ENCODE measurements at places on chromosomes 1 and 21. TPM values are rescaled to one million over a fixed set of nuclear protein-coding genes. Genes with fewer than 3 reads are reported as not detected.

DNA sequence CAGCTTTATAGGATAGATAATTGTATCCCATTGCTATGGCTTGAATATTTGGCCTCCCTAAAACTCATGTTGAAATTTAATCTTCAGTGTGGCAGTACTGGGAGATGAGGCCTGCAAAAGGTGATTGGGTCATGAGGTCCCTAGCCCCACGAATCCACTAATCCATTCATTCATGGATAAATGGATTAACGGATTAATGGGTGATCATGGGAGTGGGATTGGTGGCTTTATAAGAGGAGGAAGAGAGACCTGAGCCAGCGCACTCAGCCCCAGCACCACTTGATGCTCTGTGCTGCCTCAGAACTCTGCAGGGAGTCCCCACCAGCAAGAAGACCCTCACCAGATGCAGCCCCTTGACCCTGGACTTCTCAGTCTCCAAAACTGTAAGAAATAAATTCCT lies 32.0 kb downstream of the S100A6 start:
- H3K36me3 ChIP-seq: no peaks in the 10 kb centered on the region
- DNase-seq: no peak
- peaks cover 10% of the 10 kb centered on the region for H3K4me1 ChIP-seq
- no peak overlapping the region for H3K4me3 ChIP-seq

GRCh38 chr1:24688033-24688432 lies 44.9 kb downstream of the SRRM1 start:
- H3K4me3 ChIP-seq: no peak overlapping the region
- no peak for DNase-seq
- H3K27me3 ChIP-seq: no peaks in the 10 kb centered on the region
- H3K27ac ChIP-seq: no peak overlapping the region
- H3K4me1 ChIP-seq: no peaks in the 10 kb centered on the region

PTAFR gene
- total RNA-seq: 1.4 TPM

DNA sequence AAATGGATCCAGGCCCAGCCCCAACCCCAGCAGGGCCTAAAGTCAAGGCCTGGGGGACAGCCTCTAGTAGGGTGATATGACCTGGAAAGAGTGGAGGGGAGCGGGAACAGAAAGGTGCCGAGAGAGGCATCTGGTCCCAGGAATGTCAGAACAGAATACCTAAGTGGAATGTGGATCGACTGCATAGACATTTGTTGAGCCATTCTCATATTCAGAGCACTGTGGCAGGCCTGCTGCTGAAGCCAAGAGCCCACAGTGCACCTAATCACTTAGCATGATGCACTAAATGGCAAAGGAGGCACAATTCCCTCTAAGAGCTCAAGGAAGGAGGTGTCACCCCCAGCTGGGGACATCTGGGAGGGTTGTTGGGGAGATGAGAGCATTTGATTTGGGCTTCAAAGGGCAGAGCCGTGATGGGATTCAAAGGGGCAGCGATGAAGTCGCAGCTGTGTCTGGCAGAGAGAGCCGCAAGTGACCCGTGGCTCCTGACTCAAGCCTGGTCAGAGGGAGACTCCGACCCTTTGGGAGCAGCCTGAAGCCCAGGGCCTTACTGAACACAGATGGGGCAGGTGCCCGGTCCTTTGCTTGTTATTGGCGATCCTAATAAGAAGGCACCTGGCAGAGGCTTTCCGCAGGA lies 8.6 kb upstream of the PKP1 start:
- H3K27ac ChIP-seq: no peak overlapping the region
- no peak overlapping the region for H3K4me3 ChIP-seq
- H3K4me1 ChIP-seq: no peaks in the 10 kb centered on the region
- DNase-seq: no peak
- H3K27me3 ChIP-seq: no peaks in the 10 kb centered on the region

- H3K4me1 ChIP-seq: no peaks in the 10 kb centered on the region
- H3K27ac ChIP-seq: no peak overlapping the region
- no peak overlapping the region for H3K4me3 ChIP-seq
- DNase-seq: no peak
Measured at GRCh38 chr1:156065212-156065611, 4.3 kb downstream of the RAB25 start.

GRCh38 chr1:107474877-107475612 lies 334.2 kb downstream of the NTNG1 start:
- no peak for DNase-seq
- H3K27ac ChIP-seq: no peak overlapping the region
- no peak overlapping the region for H3K4me3 ChIP-seq
- H3K36me3 ChIP-seq: no peaks in the 10 kb centered on the region

- H3K36me3 ChIP-seq: no peaks in the 10 kb centered on the region
- no peaks in the 10 kb centered on the region for H3K27me3 ChIP-seq
- no peak overlapping the region for H3K27ac ChIP-seq
- no peak for DNase-seq
Measured at GRCh38 chr1:201510734-201511133, 3.8 kb upstream of the CSRP1 start.

KLF17 gene
- total RNA-seq: not detected

DNA sequence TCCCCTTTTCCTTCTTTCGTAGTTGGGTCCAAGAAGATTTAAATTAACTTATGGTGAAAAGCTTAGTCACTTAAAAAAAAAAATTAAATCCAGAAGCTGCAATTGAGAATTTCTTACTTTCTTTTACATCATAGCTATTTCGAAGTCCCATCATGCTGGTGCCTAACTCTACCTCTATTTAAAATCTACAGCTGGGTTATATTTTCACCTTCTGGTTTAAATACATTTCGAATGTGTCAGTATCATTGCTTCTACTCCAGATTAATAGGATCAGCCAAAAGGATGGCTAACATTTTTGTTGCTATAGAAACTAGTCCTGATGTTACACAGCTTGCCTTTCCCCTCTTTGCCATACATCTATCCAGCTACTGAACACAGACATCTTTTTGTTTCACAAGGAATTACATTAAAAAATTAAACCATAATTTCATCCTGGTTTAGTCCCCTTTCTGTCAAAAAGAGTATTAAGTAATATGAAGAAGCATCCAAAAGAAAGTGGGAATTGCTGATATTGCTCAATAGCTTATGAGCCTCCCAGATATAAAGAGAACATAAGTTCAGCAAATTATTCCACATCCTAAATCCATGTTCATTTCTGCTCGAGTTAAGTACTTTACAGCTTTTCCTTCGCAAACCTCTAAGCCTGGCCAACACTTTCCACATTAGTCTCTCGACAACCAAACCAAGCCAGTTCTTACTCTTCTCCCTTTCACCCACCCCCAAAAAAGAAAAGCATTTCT lies 396.7 kb upstream of the DAB1 start:
- DNase-seq: no peak
- H3K4me3 ChIP-seq: no peak overlapping the region
- H3K27ac ChIP-seq: no peak overlapping the region

All from psoas muscle (tissue), 8 donors.